ENCODE measurements at places on chromosomes 2 and 18. TPM values are rescaled to one million over a fixed set of nuclear protein-coding genes. Genes with fewer than 3 reads are reported as not detected.
A peak's percentile ranks its signal among the peaks of the same experiment; 100 is the strongest.

- no peak for DNase-seq
Observed at GRCh38 chr18:50623694-50624352, 63.9 kb downstream of the MAPK4 start.

DYNAP gene
- total RNA-seq = not detected

- no peak for DNase-seq
Observed at GRCh38 chr2:151359768-151360461, 2.5 kb downstream of the TNFAIP6 start.

DNA sequence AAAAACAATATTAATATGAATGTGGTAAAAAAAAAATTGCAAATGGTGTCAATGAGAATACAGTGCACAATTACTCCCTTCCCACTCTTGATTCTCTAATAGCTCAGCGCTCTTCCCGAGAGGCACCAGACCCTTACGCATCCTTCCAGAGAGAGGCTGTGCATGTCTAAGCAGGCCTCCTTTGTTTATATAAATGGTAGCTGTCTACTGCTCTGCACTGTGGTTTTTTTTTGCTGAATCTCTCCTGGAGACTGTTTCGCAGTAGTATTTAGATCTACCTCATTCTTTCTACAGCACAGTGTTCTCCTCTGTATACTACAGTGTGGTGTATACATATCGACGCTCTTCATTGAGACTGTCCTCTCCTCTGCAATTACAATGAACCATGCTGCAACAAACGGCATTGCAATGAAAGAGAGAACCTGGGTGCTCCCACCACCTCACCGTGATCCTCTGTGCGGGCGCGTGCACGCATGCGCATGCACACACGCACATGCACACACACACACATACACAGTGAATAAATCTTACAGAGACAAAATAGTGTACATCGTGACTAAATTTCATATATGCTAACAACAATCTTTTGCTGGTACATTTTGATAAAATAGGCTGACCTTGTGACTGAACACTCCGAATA, 19.4 kb downstream of the SEPTIN10 start:
- no peak for DNase-seq

GRCh38 chr2:109341355-109342255, 212.6 kb downstream of the SH3RF3 start:
- no peak for DNase-seq

DNA sequence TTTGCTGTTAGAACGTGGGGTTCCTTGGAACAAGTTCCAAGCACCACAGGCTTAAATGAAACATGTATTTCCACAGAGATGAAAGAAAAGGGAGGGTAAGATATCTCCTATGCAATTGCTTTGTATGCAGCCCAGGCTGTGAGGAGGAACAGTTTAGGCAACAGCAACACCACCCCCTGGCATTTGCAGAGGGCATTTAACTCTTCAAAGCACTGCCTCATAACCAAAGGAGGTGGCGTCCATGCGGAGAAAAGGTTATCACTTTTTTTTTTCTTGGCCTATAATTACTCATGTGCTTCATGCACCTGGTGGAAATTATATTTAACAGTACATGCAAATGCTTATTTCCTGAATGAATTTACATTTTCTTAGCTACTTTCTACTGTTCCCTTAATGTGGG, 286.0 kb downstream of the LPIN1 start:
- no peak for DNase-seq

DNA sequence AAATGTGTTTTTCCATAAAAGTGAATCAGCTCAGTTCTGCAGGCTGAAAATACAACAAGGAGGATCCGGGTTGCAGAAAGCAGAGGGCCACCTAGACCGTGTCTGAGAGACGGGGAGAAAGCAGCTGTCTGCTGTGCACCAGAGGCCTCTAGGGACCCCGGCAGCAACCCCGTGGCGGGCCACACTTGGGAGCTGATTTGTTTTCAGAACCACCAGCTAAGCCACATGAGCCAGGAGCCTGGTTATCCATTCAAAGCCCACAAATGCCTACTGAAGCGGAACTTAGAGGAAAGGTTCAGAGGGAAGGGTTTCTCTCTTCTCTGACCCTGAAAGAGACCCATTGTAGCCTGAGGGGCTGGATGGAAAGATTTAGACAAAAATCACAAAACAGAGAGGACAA, 28.4 kb upstream of the ID2 start:
- no peak for DNase-seq

STPG4 gene
- total RNA-seq = 0.28 TPM

DNA sequence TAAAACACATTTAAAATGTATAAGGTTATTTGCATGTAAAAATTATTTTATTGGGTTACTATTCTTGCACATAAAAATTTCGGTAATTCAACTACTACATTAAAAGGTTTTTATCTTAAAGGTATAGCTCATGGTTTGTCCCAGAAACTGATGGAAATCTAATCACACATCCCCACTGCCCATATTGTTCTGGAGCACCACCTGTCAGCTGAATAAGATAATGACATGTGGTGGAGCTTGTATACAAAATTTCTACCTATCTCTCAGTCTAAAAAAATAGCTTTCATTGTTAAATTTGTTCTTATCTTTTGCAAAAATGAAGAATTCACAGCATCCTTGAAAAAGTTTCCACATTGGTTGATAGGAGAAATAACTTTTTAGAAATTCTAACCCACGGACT, 18.3 kb downstream of the ERBB4 start:
- no peak for DNase-seq

CDKL4 gene
- total RNA-seq = 6.5 TPM

DNA sequence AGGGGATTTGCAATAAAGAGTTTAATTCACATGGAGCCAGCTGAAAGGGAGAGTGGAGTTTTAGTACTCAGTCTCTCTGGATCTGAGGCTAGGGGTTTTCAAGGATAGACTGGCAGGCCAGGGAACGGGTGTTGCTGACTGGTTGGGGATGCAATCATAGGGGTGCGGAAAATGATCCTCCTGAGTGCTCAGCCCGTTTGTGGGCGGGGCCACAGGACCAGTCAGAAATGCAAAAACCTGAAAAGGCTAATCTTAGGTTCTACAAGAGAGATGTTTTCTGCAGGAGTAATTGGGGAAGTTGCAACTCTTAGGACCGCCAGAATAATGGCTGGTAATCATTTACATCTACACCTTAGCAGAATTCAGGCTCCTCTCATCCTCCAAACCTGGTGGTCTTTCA, 2.5 kb downstream of the NFU1 start:
- no peak for DNase-seq

- no peak for DNase-seq
Observed at GRCh38 chr2:142562900-142563299, 314.6 kb upstream of the KYNU start.

DNA sequence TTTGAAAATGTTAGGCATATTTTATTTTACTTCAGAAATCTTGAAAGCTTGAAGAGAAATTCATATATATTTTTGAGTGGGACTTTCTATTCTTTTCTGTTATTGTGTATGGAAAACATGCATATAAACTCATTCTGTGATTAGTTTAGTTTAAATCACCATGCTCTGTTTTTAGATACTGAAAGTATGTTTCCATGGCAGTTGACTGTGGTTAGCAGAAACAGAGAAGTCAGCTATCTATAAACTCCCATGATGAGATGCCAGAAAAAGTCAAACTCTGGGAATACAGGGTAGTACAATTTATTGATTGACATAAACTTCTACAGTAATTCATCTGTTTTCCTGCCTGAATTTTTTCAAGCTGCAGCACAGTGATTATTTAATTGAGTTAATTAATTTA, 905.3 kb upstream of the VRK2 start:
- DNase-seq = peak; percentile 8

C2orf92 gene
- total RNA-seq = 12.1 TPM

DNA sequence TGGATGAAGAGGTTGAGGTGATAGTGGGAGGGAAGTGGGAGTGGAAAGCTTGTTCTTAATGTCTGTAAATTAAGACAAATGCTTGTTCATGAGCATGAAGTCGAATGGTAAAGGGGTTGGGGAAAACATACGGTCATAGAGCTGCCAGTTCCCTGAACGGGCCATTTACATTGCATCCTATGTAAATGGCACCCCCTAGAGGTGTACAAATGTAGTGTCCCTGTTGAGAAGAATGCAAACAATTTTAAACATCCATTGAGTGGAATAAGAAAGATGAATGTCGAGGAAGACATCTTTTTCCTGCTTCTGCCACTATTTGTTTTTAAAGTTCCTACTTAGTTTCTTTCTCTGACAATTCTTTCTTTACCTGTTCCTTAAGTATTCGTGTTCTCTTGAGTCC, 155.7 kb downstream of the RDH14 start:
- DNase-seq = no peak

NEURL3 gene
- 0.31 TPM for total RNA-seq

- no peak for DNase-seq
Observed at GRCh38 chr18:37987901-37988300, 422.3 kb upstream of the CELF4 start.

- no peak for DNase-seq
Observed at GRCh38 chr2:147037048-147037447, 807.8 kb upstream of the ACVR2A start.

C2orf72 gene
- 1.3 TPM for total RNA-seq

DNA sequence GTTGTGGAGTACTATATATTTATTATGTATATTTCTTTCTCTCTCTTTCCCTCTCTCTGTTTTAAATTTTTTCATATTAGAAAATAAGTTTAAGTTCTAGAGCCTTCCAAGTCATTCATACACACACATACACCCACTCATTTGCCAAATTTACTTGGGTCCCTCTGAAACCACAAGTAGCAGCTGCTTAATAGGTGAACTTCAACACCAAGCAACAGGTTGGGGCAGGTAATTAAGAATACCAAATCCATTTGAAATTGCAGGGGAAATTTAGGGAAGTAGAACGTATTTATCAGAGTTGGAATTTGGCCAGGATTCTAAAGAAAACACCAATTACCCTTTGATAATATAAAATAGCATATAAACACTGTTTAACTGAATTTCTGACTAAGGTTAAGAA, 75.0 kb upstream of the RBBP8 start:
- no peak for DNase-seq

DNA sequence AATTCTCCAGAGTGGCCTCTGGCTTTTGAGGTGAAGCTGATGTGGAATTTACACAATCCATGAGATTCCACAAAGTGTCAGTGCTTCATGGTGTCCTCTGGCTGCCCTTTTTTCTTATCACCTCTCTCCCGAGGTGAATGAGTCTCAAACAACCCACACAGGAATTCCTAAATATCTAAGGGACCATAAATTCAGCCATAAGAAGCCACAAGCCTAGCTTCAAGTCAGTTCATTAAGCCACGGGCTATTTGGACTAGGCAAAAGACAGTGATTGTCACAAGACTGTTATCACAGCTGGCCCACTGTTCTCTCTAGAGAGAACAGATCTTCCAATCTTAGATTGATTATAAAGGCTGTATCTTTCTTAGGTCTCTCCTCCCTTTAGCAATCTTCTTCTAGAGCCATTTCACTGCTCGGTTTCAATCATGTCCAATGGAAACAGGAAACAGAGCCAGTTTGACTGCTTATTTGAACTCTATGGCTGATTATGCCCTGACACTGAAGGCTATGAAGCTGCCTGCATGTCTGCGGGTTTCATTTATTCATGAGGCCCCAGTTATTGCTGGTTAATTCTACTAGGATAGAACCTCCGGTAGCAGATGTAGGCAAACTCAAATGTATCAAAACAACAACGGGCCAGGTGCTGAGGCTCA, 4.1 kb downstream of the NEMP2 start:
- DNase-seq = peak; percentile 63

GRCh38 chr18:6363216-6363615, 51.5 kb downstream of the L3MBTL4 start:
- no peak for DNase-seq

CRYGD gene
- not detected for total RNA-seq

DNA sequence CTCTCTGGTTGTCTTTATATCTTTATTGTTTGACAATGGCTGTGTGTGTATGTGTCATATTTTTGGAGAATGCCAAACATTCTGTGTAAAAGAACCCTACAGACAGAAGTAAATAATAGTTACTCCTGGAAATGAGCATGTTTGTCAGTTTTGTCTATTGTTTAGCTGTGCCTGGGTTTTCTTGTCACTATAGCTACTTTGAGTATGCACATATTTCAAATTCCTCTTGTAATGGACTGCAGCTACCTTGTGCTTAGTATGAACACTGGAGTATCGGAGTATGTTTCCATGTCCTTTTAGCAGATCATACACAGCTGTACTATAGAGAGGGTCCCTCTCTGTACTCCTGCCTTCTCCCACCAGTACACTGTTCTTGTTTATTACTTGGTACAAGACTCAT, 58.0 kb upstream of the DOCK10 start:
- no peak for DNase-seq

GRCh38 chr18:66440433-66440832, 163.5 kb downstream of the CDH19 start:
- DNase-seq = no peak

GRCh38 chr18:35577045-35577848, 4.3 kb upstream of the GALNT1 start:
- no peak for DNase-seq

GLI2 gene
- 9.2 TPM for total RNA-seq

GRCh38 chr2:2732331-2733119, 401.4 kb upstream of the MYT1L start:
- no peak for DNase-seq

SEC11C gene
- 103 TPM for total RNA-seq

ALPP gene
- 7.0 TPM for total RNA-seq

VIL1 gene
- 0.77 TPM for total RNA-seq

ANKRD30BL gene
- total RNA-seq = not detected

DNA sequence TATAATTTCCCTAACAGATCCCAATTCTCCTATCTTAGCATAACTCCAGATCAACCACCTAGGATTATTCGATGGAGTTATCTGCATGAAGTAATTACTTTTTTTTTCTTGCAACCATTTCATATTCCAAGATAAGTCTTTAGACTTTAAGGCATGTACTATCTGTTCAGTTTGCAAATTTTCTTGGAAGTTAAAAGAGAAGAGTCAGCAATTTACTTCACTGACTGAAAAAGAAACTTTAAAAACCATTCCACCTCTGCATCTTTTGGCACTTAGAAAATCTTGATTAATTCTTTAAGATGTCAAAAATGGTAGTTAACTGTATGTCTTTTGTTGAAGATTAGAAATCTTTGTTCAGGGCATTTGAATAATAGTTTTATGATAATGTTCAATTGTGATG, 830.5 kb upstream of the KLHL29 start:
- no peak for DNase-seq

CFLAR gene
- 294 TPM for total RNA-seq

PPIL3 gene
- total RNA-seq = 19.0 TPM

DNA sequence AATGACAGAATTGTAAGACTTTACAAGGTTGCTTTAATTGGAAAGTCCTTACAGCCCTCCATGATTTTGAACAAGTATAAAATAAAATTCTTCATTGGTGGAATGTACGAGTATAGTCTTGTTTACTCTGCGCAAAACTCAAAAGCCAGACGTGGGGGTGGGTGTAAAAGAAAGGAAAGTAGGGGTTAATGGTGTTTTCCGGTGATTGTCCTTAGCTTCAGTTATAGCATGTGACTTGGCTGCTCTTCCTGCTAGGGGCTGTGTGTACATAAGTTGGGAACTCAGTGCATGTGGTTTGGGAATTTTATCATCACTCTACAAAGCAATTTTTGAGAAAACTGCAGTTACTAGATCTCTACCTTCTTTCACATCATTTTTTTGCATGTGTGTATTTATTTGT, 82.4 kb upstream of the CAVIN2 start:
- DNase-seq = no peak

All from lung (tissue), 17 donors.